ENCODE measurements at places on chromosomes 6 and 20. TPM values are rescaled to one million over a fixed set of nuclear protein-coding genes. Genes with fewer than 3 reads are reported as not detected.

The ARHGAP40 gene
- 0.10 TPM for polyA plus RNA-seq

- DNase-seq = no peak
Measured at GRCh38 chr6:45377043-45377553, 636 bp downstream of the SUPT3H start.

GRCh38 chr6:134795691-134796090 lies 154.2 kb downstream of the ALDH8A1 start:
- peak; percentile 16 for DNase-seq

The CLVS2 gene
- not detected for polyA plus RNA-seq

The BMP5 gene
- not detected for polyA plus RNA-seq

DNA sequence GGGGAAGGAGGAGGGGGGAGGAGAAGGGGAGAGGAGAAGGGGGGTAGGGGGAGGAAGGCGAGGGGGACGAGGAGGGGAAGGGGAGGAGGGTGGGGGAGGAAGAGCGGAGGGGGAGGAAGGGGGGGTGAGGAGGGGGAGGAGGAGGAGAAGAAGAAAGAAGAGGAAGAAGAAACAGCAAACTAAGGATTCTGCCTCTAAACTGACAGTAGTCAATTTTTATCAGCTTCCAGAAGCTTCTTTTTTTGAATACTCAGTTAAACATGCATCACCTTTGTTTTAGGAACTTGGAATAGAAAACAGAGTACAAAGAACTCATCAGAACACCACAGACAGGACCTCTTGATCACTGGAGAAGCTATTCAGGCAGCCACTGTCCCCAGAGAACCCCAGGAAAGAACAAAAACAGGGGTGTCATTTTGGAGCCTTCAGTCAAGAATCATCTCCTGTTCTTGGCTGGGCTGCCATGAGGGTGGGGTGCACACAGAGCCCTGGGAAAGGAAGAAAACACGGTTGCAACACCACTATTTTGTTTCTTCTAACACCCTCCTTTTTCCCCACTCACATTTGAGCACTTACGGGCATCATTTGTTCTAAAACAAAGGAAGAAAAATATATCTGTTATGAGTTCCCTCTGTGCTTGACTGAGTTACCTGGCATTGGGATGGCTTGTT lies 67.4 kb downstream of the TMEM170B start:
- DNase-seq = no peak

- DNase-seq = no peak
Measured at GRCh38 chr6:52335576-52335975, 26.4 kb upstream of the PAQR8 start.

DNA sequence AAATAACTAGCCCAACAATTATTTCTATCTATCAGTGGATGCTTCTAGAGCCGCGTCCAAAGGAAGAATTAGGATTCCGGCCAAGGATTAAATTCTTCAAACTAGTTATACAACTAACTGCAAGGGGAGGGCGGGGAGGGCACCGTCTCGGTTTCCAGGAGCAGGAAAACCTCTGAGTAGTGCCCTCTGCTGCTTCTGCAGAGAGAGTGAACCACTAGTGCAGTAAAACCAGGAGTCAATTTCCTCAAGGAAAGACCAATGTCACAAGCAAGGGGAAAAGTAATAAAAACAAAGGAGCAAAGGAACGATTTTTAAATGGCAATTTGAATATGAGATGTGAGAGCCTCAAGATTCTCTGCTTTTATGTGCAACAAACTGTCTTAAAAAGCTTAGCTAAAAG lies 16.5 kb upstream of the UBE2J1 start:
- DNase-seq = peak; percentile 62

GRCh38 chr20:664151-664550 lies 11.2 kb upstream of the SRXN1 start:
- DNase-seq = no peak

The PRR18 gene
- not detected for polyA plus RNA-seq

- DNase-seq = no peak
Measured at GRCh38 chr6:111183702-111184517, 96.6 kb downstream of the SLC16A10 start.

The EYA2 gene
- polyA plus RNA-seq = not detected

- no peak for DNase-seq
Measured at GRCh38 chr20:32240205-32240604, 32.5 kb downstream of the POFUT1 start.

DNA sequence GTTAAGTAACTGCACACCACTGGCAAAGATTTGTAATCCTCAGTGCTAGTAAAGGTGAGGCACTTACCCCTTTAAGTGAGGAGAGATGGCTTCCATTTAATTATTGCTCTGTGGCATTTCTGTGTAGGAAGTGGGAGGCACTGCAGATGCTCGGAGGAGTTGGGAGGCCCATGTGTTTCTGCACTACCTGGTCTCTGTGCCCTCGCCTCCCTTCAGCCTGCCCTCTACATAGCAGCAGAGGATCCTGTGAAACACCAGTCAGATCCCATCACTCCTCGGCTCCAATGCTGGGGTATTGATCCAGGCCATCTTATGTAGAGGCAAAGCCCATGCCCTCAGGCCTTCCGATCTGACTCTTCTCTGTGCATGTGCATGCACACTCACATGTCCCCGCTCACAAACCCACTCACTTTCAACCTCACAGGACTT lies 67.0 kb downstream of the SLX4IP start:
- DNase-seq = no peak

GRCh38 chr6:63447134-63447533 lies 125.1 kb upstream of the LOC128125822 start:
- no peak for DNase-seq

The E2F3 gene
- 8.6 TPM for polyA plus RNA-seq

- no peak for DNase-seq
Measured at GRCh38 chr6:17211101-17211500, 70.1 kb upstream of the RBM24 start.

GRCh38 chr20:63602321-63602720 lies 24.6 kb downstream of the GMEB2 start:
- no peak for DNase-seq

- no peak for DNase-seq
Measured at GRCh38 chr20:39468703-39469102, 506.6 kb downstream of the DHX35 start.

The LKAAEAR1 gene
- 0.46 TPM for polyA plus RNA-seq

The SCRT2 gene
- not detected for polyA plus RNA-seq

GRCh38 chr20:51411870-51412269 lies 130.6 kb downstream of the NFATC2 start:
- DNase-seq = no peak

GRCh38 chr6:157182503-157183264 lies 140.6 kb downstream of the TMEM242 start:
- DNase-seq = no peak

The MCCD1 gene
- not detected for polyA plus RNA-seq

DNA sequence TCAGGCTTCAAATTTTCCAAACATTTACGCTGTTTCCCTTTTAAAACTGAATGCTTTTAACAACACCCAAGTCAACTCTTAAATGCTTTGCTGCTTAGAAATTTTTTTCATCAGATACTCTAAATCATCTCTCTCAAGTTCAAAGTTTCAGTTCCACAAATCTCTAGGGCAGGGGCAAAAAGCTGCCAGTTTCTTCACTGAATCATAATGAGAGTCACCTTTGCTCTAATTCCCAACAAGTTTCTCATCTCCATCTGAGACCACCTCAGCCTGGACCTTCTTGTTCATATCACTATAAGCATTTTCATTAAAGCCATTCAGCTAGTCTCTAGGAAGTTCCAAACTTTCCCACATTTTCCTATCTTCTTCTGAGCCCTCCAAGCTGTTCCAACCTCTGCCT lies 69.1 kb downstream of the RNF217 start:
- no peak for DNase-seq

DNA sequence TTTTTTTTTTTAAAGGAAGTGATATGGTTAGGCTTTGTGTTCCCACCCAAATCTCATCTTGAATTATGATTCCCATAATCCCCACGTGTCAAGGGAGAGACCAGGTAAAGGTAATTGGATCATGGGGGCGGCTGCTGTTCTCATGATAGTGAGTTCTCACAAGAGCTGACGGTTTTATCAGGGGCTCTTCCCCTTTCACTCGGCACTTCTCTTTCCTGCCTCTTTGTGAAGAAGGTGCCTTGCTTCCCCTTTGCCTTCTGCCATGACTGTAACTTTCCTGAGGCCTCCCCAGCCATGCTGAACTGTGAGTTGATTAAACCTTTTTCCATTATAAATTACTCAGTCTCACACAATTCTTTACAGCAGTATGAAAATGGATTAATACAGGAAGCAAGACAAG lies 64.3 kb downstream of the ZFP64 start:
- no peak for DNase-seq

The GCNT2 gene
- 2.9 TPM for polyA plus RNA-seq

The CAGE1 gene
- not detected for polyA plus RNA-seq

The ZNF165 gene
- 0.03 TPM for polyA plus RNA-seq

- no peak for DNase-seq
Measured at GRCh38 chr6:56984884-56985283, 30.0 kb downstream of the BEND6 start.

The SLA2 gene
- not detected for polyA plus RNA-seq

DNA sequence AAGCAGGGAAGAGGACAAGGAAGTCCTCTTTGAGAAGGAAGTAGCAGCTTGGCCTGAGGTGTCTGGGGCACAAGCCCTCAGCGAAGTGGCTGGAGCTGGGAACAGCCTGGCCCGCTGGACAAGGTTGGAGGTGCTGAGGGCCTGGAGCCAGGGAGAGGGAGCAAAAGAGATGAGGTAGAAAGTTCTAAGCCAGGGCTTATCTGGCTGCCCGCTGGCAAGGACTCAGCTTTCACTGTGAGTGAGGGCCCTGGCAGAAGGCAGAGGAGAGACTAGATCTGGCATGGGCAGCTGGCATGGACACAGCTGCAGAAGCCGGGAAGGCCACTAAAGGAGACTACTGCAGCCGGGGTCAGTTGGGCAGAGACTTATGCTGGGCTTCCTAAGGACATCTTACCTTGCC lies 21.8 kb upstream of the PCMTD2 start:
- DNase-seq = no peak

The HLA-DQA2 gene
- not detected for polyA plus RNA-seq

The ZSCAN23 gene
- polyA plus RNA-seq = 0.28 TPM

DNA sequence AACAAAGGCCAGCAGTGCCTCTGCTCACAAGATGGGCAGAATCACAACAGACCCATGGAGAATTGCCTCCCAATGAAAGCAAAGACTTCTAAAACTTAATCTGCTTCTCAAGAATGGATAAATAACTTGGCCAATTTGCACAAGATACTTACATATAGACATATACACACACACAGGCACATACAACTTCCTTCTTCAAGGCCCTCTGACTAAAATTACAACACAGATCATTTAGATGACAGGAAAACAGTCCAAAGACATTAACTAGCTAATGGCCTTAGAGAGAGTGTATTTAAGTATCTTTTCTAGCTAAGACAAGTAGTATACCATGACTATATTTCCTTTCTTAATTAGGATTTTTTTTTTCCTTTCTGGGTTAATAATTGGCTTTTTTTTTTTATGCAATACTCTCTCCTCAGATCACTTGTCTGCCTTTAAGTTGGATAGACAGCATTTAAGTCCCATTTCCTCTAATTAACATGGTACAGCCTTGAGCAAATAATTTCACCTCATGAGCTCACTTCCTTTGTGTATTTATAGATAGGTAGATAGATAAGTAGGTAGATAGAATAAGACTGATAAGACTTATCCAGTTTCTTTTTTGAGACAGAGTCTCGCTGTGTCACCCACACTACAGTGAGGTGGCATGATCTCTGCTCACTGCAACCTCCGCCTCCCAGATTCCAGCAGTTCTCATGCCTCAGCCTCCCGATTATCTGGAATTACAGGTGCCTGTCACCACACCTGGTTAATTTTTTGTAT lies 70.0 kb downstream of the NRSN1 start:
- no peak for DNase-seq

GRCh38 chr6:147707524-147707923 lies 199.0 kb downstream of the SAMD5 start:
- peak; percentile 4 for DNase-seq

The DDX27 gene
- 23.1 TPM for polyA plus RNA-seq

The B3GAT2 gene
- polyA plus RNA-seq = not detected
